Lung (tissue), 17 donors: ENCODE measurements at places on chromosomes 2 and 18.

GRCh38 chr2:177598326-177599138, 206.0 kb downstream of the AGPS start:
- H3K4me3 ChIP-seq = no peak overlapping the region
- DNase-seq = peak; percentile 82
- peaks cover 25% of the 10 kb centered on the region for H3K4me1 ChIP-seq
- H3K27me3 ChIP-seq = no peaks in the 10 kb centered on the region

DNA sequence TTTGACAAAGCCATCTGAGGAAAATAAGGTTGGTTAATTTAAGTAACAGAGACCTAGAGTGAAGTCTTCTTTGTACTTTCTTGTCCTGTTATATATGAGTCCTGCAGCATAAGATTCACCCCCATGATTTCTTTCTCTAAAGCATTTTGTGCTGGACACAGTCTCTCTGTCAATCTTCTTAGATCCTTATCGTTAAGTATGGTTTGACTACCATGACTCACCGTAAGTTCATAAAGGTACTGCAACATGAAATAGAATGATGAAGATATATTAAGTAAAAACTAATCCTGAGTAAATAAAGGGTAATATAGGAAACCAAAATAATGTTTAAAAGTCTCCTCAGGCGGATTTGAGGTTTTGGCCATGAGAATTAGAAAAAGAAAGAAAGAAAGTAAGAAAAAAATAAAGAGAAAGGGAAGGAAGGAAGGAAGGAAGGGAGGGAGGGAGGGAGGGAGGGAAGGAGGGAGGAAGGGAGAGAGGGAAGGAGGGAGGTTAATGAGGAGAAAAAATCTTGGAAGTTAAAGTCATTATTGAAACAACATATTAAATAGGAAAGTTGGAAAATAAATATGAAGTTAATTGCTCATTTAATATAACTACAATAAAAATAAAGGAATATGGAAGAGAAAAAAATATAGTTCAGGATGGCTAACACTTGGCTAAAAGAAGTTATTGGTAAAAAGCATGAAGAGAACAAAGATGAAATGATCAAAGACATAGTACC, 980.3 kb upstream of the CDH2 start:
- H3K4me3 ChIP-seq = no peak overlapping the region
- H3K27ac ChIP-seq = no peak overlapping the region
- no peaks in the 10 kb centered on the region for H3K27me3 ChIP-seq
- no peaks in the 10 kb centered on the region for H3K4me1 ChIP-seq
- DNase-seq = no peak

- no peaks in the 10 kb centered on the region for H3K27me3 ChIP-seq
- no peak overlapping the region for H3K27ac ChIP-seq
- no peaks in the 10 kb centered on the region for H3K36me3 ChIP-seq
- H3K4me1 ChIP-seq = no peaks in the 10 kb centered on the region
- no peak for DNase-seq
These were observed 5.2 kb upstream of the PDE1A start for GRCh38 chr2:182432051-182432450.

DNA sequence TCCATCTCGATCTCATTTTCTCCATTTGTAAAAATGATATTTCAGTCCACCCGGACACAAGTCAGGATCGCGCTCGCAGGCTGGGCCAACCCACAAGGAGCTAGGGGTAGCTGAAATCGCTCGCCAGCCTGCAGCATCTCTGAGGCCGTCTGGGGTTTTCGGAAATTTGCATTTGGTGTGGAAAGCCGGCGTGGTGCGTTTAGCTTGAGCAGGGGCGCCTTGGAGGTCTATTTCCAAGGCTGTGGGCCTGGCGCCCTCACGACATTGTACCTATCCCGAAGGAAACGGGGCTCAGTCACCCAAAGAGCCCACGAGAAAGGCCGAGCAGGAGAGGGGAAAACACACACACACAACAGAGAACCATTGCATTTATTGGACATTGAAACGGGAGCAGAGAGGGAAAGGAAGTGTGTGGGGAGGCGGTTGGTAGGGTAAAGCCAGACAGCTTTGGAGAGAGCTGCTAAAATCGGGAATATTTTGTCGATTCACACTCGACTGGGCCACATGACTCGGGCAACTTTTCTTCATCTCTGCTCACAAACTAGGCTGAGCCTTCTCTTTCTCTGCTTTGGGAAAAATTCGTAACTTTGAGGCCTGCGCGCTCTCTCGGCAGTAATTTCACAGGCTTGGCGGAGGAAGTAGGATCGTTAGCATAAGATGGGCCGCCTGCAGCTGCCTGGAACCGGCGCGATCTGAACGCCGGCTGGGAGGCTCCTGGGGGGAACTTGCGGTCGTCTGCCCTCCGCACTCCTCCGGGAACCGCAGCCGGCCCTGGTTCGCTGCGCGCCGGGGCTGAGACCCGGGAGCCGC, 1.1 kb upstream of the HOXD8 start:
- H3K4me3 ChIP-seq = no peak overlapping the region
- no peak overlapping the region for H3K27ac ChIP-seq
- H3K4me1 ChIP-seq = no peaks in the 10 kb centered on the region
- no peaks in the 10 kb centered on the region for H3K36me3 ChIP-seq

DNA sequence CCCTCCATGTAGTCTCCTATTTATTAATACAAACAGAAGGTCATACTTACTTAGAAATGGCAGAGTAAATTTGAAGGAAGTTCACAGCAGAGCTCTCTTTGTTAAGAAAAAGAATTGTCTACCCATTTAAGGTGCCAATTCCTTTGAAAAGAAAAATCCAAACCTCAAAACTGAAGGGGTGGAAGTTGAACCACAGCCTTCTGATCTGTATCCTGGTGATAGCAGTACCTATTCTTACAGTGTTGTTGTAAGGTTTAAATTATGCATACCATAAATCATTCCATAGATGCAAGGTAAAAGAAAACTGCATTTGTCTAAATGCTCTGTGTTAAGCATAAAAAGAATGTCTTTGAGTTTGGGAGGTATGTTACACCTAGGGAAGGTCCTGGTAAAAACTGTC, 47.6 kb downstream of the COBLL1 start:
- H3K4me1 ChIP-seq = no peaks in the 10 kb centered on the region
- no peaks in the 10 kb centered on the region for H3K27me3 ChIP-seq
- no peak overlapping the region for H3K4me3 ChIP-seq
- H3K36me3 ChIP-seq = no peaks in the 10 kb centered on the region
- no peak for DNase-seq
